ENCODE measurements at places on chromosomes 1 and 21. TPM values are rescaled to one million over a fixed set of nuclear protein-coding genes. Genes with fewer than 3 reads are reported as not detected.

DNA sequence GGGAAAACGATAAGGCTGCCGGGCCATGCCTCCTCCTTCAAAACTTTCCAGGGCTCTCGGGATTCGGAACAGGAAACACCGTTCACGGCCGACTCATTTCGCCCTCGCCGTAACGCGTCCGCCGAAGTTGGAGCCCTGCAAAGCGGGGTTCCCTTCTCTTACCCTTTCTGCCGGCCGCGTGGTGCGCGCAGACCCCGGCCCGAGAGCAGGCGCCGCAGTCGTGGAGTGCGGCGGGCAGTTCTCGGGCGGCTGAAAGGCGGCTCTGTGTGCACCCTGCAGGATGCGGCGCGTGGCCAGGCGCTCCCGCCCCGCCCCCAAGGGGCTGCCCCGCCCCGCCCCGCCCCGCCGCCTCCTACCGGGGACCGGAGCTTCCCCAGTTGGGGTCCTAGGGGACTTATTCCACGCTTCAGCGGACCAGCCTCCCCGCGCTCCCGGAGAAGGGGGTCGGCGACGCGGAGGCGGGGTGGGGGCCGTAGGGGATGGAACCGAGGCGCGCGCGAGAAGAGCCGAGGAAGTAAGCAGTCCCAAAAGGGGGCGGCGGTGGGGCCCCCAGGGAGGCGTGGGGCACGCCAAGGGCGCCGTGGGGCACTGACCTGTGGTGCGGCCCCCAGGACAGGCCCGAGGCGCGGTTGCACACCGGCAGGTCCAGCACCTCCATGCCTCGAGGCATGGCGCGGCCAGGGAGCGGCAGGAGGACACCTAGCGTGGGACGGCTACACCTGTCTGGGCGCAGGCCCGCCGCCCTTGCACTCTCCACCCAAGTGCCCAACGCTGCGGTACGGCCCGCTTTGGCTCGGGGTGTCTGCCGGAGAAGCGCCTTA, at the start of gene MCOLN2:
TSS of gene MCOLN2 (minus strand) at position 268 of the 821 bp plus-strand sequence. CDS start at position 27, 241 bp downstream.
- H3K4me3 ChIP-seq = peak within 1 kb of the TSS; percentile 94
- H3K4me1 ChIP-seq = peaks cover 6% of the 10 kb centered on the region
- no peaks in the 10 kb centered on the region for H3K27me3 ChIP-seq
- no peak for DNase-seq

DNA sequence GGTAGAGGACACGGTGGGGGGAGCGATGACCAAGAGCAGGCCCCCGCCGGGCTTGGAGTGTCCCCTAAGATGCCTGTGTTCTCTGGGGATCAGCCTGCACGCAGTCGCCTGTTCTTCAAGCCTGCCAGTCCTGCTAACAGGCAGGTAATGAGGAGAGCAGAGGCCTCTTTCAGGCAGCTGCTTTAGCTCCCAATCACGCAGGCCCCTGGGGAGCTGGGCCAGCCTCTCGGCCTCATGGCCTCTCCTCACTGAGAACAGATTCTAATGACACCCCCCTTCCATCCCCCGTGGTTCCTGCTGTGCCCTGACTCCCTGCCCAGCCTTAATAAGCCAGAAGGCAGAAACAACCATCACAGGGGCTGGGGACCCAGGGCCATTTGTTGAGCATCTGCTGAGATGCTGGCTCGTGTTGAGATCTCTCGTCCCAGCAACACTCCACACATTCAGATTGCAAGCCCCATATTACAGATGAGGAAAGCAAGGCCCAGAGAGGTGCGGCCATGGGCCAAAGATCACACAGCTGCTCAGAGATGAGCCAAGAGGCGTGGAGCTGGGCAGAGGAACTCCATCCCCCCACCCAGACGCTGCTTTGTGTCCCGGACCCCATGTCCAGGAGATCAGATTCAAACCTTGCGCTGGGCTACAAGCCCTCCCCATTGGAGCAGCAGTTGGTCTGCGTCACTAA, 71.6 kb upstream of the CASZ1 start:
- DNase-seq = no peak
- no peaks in the 10 kb centered on the region for H3K4me1 ChIP-seq
- H3K36me3 ChIP-seq = no peaks in the 10 kb centered on the region
- H3K4me3 ChIP-seq = no peak overlapping the region

- H3K4me1 ChIP-seq = peaks cover 4% of the 10 kb centered on the region
- H3K27me3 ChIP-seq = no peaks in the 10 kb centered on the region
- H3K27ac ChIP-seq = no peak overlapping the region
- DNase-seq = no peak
- no peaks in the 10 kb centered on the region for H3K36me3 ChIP-seq
These were observed 107.3 kb downstream of the CLEC20A start for GRCh38 chr1:178389441-178389840.

DNA sequence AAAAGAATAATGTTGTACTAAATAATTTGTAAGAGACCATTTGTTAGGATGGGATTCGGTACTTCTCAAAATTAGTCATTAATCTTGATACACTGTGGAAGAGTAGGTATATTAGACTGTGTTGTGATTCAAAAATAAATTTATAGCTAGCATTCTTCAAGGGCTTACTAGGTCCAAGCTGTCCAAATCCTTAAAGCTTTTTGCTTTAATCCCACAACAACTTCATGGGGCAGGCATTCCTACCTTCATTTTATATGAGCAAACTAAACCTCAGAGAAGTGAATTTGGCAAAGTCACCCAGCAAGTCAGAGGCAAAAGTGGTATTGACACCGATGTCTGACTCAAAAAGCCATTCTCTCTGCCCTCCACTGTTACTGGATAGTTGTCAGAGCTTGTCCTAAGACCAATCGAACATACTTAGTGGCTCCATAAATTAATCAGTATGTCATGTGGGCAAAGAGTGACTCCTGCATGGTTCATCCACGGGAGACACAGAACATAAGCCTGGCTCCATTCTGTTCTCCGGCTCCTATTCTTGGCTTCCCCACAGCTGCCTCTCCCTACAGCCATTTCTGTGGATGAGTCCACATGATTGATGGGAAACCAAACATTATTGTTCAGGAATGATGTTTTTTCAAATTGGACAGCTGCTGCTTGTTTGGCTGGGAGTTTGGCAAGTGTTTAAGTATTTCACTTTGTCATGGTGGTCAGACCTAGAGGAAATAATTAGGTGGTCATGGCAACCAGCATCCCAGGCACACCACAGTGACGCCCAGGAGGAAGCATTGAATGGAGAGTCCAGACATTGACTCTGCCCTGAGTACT, 133.4 kb upstream of the FGGY start:
- H3K4me3 ChIP-seq = no peak overlapping the region
- peak overlapping the region; percentile 84 for H3K27ac ChIP-seq
- peaks cover 9% of the 10 kb centered on the region for H3K4me1 ChIP-seq
- no peaks in the 10 kb centered on the region for H3K36me3 ChIP-seq
- H3K27me3 ChIP-seq = no peaks in the 10 kb centered on the region

DNA sequence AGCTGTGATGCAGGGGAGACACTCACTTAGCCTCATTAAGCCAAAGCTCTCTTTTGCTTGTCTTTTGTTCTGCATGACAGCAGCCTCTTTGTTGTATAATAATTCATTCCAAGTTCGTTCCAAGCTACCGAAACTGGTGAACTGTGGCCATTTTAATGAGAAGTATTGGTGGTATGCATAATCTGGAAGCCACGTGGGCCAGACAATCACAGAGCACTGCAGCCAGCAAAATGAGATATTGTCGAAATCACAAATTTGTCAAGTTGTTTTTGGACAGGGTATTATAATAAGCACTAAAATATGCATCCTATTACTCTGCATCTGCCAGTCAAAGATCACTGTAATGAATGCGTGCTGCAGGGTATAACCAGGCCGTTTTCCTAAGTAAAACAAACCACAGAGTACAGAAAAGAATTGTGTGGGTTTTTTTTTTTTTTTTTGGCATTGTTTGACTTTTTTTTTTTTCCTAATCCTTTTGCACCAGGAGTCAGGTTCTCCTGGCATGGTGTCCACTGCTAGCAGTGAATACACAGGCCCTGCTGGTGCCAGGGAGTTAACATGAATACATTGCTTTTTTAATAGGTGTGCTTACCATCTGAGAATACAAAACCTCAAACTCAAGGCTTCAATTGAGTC, 423.9 kb downstream of the PTBP2 start:
- no peak overlapping the region for H3K4me3 ChIP-seq
- DNase-seq = no peak
- H3K4me1 ChIP-seq = peaks cover 3% of the 10 kb centered on the region

DNA sequence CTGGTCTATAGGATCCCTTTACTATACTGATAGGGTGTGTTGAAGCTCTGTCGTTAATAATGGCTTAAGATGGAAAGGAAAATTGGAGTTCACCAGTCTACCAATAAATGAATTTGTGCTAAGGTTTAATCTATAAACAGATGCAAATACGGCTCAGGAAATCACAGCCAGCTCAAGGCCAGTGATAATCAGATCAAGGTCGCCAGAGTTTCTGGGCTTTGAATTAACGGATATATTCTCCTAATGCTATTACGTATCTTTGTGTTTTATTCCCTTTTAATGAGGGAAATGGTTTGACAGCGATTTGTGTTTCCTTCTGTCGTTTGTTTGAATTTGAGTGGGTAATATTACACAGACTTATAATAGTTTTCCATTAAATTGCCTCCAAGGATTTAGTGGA, 279.6 kb downstream of the BACH1 start:
- H3K4me1 ChIP-seq = no peaks in the 10 kb centered on the region
- H3K36me3 ChIP-seq = no peaks in the 10 kb centered on the region
- no peaks in the 10 kb centered on the region for H3K27me3 ChIP-seq
- no peak overlapping the region for H3K4me3 ChIP-seq
- H3K27ac ChIP-seq = no peak overlapping the region

DNA sequence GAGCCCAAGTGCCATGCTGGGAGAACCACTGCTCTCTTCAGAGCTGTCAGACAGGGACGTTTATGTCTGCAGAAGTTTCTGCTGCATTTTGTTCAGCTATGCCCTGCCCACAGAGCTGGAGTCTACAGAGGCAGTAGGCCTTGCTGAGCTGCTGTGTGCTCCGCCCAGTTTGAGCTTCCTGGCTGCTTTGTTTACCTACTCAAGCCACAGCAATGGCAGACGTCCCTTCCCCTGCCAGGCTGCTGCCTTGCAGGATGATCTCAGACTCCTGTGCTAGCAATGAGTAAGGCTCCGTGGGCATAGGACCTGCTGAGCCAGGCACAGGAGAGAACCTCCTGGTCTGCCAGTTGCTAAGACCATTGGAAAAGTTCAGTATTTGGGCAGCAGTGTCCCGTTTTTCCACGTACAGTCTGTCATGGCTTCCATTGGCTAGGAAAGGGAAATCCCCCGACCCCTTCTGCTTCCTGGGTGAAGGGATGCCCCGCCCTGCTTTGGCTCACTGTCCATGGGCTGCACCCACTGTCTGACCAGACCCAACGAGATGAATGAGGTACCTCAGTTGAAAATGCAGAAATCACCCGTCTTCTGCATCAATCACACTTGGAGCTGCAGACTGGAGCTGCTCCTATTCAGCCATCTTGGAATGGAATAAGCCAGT, 31.9 kb downstream of the CYP4B1 start:
- H3K4me3 ChIP-seq = no peak overlapping the region
- H3K27me3 ChIP-seq = no peaks in the 10 kb centered on the region
- DNase-seq = no peak
- no peaks in the 10 kb centered on the region for H3K4me1 ChIP-seq
- H3K27ac ChIP-seq = no peak overlapping the region
- no peaks in the 10 kb centered on the region for H3K36me3 ChIP-seq

DNA sequence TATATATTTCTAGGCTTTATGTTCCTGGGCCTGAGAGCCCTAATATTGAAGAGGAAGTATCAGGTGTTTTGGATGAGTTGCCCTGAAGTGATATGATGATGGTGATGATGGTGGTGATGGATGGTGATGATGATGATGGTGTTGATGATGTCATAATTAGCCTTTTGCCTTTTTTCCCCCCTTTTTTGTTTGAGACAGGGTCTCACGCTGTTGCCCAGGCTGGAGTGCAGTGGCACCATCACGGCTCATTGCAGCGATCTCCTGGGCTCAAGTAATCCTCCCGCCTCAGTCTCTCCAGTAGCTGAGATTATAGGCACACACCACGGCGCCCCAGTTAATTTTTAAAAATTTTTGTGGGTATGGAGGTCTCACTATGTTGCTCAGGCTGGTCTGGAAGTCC, 76.5 kb downstream of the CNST start:
- H3K4me1 ChIP-seq = no peaks in the 10 kb centered on the region
- H3K36me3 ChIP-seq = peaks cover 27% of the 10 kb centered on the region
- no peaks in the 10 kb centered on the region for H3K27me3 ChIP-seq
- no peak overlapping the region for H3K4me3 ChIP-seq
- H3K27ac ChIP-seq = no peak overlapping the region

GRCh38 chr1:178644308-178645120, 80.5 kb upstream of the RALGPS2 start:
- H3K4me1 ChIP-seq = no peaks in the 10 kb centered on the region
- H3K36me3 ChIP-seq = no peaks in the 10 kb centered on the region
- H3K27ac ChIP-seq = no peak overlapping the region
- DNase-seq = no peak
- no peaks in the 10 kb centered on the region for H3K27me3 ChIP-seq

GRCh38 chr1:63403386-63403785, 36.0 kb downstream of the ALG6 start:
- H3K4me3 ChIP-seq = no peak overlapping the region
- no peaks in the 10 kb centered on the region for H3K36me3 ChIP-seq
- DNase-seq = no peak
- no peaks in the 10 kb centered on the region for H3K27me3 ChIP-seq
- H3K27ac ChIP-seq = no peak overlapping the region

DNA sequence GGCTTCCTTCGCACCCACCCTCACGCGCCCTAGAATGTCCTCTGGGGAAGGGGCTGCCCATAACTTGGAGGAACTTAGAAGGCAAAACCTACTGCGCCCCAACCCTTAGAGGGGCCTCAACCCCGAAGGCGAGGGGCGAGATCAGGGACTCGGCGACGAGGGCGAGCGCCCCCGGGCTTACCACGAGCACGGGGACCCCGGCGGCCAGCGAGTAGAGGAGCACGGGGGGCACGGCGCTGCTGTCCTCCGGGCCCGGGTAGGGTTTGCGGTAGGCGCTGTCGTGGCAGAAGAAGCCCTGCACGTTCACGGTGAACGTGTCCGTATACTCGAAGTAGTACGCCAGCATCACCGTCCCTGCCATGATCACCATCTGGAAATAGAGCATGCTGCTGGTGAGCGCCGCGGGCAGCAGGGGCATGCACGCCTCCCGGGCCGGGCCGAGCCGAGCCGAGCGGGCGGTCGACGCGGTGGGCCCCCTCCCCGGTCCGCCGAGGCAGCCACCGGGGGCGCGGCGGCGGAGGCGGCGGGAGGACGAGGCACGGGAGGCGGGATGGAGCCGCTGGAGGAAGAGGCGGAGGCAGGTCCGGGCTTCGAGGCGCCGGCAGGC, 304 bp downstream of the PLPPR5 start:
- no peaks in the 10 kb centered on the region for H3K4me1 ChIP-seq
- H3K27me3 ChIP-seq = no peaks in the 10 kb centered on the region
- no peak overlapping the region for H3K27ac ChIP-seq
- no peak for DNase-seq
- H3K4me3 ChIP-seq = peak overlapping the region; percentile 56

GRCh38 chr1:116485976-116486375, 84.8 kb downstream of the CD58 start:
- H3K27me3 ChIP-seq = no peaks in the 10 kb centered on the region
- no peak overlapping the region for H3K27ac ChIP-seq
- H3K4me3 ChIP-seq = no peak overlapping the region
- DNase-seq = no peak
- H3K36me3 ChIP-seq = no peaks in the 10 kb centered on the region

- peak; percentile 91 for DNase-seq
- peak overlapping the region; percentile 97 for H3K27ac ChIP-seq
- H3K27me3 ChIP-seq = no peaks in the 10 kb centered on the region
- peaks cover 23% of the 10 kb centered on the region for H3K4me1 ChIP-seq
These were observed 94.2 kb downstream of the ARHGEF10L start for GRCh38 chr1:17633654-17634053.

GRCh38 chr1:196459383-196459782, 148.9 kb downstream of the KCNT2 start:
- H3K27ac ChIP-seq = no peak overlapping the region
- no peaks in the 10 kb centered on the region for H3K4me1 ChIP-seq
- H3K4me3 ChIP-seq = no peak overlapping the region
- no peaks in the 10 kb centered on the region for H3K27me3 ChIP-seq

Gene CXADR
- 0.32 TPM for total RNA-seq

Gene LORICRIN
- not detected for total RNA-seq

Gene OR14K1
- total RNA-seq = not detected
